ENCODE measurements at places on chromosomes 6 and 20.

DNA sequence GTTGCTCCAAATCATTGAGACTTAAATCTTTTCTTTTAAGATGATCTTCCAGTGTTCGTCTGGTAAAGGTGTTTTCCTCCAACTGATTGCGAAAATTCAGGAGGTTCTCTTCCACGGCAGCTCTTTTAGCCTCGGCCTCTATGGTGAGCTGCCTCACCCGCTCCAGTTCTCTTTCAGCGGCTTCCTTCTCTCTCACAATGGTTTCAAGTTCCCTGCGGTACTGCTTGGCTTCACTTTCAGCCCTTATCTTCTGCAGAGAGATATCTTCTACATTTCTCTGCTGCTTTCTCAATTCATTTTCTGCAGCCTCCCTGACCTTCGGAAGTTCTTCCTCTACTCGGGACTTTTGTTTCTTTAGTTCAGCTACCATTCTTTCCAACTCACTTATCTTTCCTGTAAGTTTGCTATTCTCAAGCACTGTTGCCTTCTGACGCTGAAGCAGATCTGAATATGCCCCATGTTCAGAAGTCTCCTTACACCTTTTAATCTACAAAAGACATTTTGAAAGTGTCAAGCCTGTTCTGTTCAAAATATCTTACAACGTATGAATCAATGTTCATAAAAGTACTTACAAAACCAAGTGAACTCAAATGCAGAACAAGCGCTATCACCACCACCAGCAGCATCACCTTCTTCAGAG is 22.3 kb downstream of the DST start:
- no peak for DNase-seq

GRCh38 chr6:7721649-7722048 is 4.2 kb upstream of the BMP6 start:
- DNase-seq, result peak; percentile 24

DNA sequence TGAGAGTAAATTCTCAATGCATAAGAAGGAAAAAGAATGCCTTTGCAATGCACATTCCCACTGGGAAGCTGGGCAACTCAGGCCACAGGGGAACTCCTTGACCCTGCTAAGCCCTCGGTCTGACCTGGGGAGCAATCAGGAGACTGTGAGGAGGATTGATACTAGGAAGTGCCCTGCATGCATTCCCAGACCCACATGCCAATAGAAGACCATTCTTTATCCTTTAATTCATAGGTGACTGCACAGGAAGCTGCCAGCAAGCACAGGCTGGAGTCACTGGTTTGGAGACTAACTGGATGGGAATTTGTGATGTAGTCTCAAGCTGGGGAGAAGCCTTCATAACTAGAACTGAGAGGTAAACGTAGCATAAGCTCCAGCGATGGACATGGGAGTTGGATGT is 1012.7 kb downstream of the EYS start:
- DNase-seq, result no peak

- no peak for DNase-seq
Measured at GRCh38 chr6:47424436-47424836, 53.2 kb upstream of the CD2AP start.

DNA sequence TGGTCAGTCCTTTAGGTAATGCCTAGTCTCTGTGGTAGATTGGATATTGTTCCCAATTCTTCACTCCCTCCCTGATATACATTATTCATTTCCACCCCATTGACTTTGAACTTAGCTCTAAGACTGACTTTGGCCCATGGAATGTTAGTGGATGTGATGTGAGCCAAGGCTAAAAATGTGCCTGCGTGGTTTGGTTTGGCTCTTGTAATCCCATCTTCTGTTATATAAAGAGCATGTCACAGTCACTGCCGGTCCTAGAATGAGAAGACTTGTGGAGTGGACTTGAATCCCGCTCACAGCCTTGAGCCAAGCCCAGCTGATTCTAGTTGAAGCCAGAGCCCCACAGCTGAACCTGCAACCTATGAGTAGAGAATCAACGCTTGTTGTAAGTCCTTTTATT is 23.6 kb upstream of the DNAAF9 start:
- DNase-seq, result no peak

GRCh38 chr6:168581706-168582105 is 140.7 kb downstream of the SMOC2 start:
- no peak for DNase-seq

DNA sequence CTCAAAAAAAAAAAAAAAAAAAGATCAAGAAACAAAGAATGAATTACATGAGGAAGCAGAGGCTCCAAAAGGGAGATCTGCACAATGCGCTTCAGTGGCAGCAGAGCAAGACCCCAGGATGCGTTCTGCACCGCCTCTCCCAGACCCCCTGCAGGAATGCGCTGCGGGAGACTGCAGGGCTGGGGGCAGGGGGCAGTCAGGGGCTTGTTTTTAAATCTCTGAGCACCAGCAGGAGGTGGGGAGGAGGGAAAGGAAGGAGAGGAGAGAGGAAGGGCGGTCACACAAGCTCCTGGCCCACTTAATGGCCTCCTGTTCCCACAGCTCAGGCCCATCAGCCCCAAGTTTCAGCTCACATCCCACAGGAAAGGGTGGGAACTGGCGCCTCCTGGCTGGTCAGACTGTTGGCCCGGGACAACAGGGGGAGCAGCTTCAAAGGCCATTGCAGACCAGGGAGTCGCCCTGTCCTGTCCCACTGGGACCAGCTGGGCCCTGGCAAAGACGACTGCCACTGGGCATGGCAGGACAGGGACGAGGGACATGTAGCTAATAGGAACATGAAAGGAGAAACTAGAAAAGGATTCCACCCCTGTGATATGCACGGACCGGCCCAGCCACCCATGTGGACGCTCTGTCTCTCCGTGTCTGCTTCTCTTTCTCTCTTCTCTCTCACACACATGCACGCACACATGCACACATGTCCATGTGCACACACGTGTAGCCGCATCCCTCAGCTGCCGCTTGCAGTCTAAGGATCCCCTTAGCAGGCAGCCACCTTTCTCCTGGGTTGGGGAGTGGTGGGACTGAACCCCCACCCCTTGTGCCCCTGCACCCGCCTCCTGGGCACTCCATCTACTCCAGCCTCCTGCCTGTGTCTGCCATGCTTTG is 34.7 kb downstream of the TFEB start:
- no peak for DNase-seq

DNA sequence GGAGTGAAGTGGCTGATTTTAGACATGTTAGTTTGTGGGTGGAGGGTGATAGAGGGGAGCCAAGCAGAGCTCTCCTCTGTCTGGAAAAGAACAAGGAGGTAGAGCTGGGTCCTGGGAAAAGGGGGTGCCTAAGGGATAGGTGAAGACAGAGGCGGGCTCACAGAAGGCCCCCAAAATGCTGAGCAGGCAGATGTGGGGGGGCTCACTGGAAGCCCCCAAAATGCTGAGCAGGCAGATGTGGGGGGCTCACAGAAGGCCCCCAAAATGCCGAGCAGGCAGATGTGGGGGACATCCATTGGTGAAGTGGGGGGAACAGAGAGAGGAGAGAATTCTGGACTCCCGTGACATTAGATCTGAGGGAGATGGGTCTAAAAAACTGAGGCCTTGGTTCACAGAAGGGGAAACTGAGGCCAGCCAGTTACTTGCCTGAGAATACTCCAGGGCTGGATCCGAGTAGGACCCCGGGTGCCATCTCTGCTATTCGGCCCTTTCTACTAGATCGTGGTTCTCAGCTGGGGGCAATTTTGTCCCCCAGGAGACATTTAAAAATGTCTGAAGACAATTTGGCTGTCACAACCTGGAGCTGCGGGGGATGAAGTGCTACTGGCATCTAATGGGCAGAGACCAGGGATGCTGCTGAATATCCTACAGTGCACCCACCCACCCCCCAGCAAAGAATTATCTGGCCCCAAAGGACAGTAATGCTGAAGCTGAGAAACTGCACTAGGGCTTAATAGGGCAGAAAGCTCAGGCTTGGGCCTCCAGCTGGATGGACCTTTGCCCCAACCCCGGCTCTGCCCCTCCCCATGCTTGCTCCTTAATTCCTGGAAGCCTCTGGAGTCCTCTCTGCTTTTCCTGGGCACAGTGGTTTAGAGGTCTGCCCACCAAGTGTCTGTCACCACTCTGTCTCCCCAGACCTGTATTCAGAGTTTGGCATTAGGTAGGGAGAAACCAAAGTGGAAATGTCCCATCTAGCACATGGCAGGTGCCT is 2.1 kb downstream of the LPIN3 start:
- DNase-seq, result no peak

GRCh38 chr20:51529758-51530157 is 12.8 kb downstream of the NFATC2 start:
- DNase-seq, result no peak

DNA sequence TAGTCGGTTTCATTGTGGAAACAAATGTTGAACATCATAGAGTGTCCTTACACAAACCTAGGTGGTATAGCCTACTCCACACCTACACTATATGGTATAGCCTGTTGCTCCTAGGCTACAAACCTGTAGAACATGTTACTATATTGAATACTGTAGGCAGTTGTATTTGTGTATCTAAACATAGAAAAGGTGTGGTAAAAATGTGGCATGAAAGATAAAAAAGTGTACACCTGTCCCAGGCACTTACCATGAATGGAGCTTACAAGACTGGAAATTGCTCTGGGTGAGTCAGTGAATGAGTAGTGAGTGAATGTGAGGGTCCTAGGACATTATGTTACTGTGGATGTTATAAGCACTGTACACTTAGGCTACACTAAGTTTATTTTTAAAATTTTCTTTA is 103.0 kb downstream of the ZFAND3 start:
- no peak for DNase-seq

DNA sequence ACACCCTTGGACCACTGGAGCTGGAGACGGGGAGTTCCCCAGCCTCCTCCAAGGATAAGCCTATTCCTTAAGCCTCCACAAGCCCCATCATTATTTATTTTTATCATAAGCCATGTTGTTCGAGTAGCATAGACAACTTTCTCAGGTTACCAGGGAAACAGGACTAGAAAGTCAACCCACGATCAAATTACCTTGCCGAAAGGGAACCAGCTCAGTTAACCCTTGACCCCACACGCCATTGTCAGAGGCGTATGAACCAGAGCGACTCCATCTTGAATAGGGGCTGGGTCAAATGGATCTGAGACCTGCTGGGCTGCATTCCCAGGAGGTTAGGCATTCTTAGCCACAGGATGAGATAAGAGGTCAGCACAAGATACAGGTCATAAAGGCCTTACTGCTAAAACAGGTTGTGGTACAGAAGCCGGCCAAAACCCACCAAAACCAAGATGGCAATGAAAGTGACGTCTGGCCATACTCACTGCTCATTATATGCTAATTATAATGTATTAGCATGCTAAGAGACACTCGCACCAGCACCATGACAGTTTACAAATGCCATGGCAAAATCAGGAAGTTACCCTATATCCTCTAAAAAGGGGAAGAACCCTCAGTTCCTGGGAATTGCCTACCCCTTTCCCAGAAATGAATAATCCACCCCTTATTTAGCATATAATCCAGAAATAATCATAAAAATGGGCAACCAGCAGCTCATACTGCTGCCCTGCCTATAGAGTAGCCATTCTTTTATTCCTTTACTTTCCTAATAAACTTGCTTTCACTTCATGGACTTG is 22.4 kb downstream of the SYNJ2 start:
- no peak for DNase-seq

DNA sequence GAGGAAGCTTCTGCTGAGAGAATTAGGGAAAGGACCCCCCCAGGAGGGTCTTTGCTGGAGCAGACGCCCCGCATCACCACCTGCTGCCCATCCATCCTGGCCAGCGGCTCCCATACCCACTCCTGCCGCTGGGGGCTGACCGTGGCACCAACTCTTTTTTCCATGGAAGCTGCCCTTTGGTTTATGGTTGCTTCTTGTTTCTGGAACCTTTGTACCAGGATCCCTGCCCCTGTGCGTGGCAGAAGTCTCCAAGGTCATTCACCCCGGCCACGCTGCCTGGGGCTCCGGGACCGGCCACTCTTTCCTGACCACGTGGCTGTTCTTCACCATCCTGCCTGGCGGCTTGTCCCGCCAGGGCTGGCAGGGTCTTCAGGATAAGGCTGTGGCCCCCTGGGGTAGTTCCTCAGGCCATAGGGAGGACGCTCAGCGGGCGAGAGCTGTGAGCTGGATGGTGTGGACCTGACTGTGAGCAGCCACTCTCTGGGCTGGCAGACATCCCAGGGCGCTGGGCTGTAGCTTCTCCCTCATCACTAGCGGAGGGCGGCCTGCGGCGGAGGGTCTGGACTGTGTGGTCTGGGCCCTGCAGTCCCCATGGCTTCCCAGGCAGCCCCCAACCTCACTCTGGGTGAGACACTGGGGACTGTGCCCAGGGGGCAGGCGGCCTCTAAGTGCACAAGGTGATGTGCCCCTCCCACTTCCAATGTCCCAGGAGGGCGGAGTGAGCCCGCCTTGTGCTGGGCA is 22.8 kb upstream of the RBBP8NL start:
- DNase-seq, result no peak

GRCh38 chr20:22160101-22160652 is 424.2 kb downstream of the FOXA2 start:
- DNase-seq, result no peak

DNA sequence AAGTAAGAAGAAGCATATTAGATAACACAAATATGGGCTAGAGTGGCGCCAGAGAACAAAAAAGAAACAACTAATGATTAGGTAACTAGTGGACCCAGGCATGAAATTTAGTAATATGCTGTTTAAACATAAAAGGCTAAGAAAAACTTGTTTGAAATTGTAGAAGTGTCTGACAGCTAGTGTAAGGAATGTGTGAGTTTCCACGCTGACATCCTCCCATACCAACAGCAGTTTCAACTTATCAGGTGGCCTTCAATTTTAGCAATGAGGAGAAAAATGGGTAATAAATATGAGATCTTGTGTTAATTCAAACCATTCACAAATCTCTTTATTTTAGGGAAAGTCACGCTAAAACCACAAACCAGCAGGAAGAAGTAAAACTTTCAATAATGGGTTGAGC is 440.2 kb upstream of the FLRT3 start:
- DNase-seq, result no peak

GRCh38 chr6:111258615-111259088 is 171.3 kb downstream of the SLC16A10 start:
- DNase-seq, result no peak

- no peak for DNase-seq
Measured at GRCh38 chr20:49230561-49231133, 11.4 kb downstream of the DDX27 start.

GRCh38 chr20:19944772-19945459 is 72.2 kb upstream of the NAA20 start:
- no peak for DNase-seq

- DNase-seq, result no peak
Measured at GRCh38 chr6:146444189-146444588, 99.4 kb upstream of the RAB32 start.

DNA sequence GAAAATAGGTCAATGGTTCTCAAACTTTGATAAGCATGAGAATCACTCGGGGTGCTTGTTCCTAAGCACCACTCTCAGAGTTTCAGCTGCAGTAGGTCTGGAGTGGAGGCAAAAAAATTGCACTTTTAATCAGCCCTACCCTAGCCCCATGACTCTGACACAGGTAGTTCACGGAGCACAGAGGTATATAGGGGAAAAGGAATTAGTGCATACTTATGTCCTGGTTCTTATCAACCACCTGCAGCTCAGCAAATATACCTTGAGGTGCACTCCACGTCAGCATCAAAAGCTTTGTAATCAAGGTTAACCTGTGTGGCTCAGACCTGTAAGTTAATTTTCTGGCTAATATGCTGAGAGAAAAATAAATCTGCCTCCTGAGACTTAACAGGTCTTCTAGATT is 138.8 kb upstream of the HMGN3 start:
- DNase-seq, result no peak

- no peak for DNase-seq
Measured at GRCh38 chr20:57919049-57919448, 209.2 kb upstream of the PMEPA1 start.

GRCh38 chr6:6764764-6765434 is 176.4 kb downstream of the LY86 start:
- no peak for DNase-seq

- no peak for DNase-seq
Measured at GRCh38 chr6:151738267-151738666, 69.2 kb upstream of the ESR1 start.

GRCh38 chr20:37615340-37616109 is 78.3 kb upstream of the CTNNBL1 start:
- DNase-seq, result no peak

All from GM12864 (cell line).